ENCODE measurements at places on chromosomes 13 and 19.

DNA sequence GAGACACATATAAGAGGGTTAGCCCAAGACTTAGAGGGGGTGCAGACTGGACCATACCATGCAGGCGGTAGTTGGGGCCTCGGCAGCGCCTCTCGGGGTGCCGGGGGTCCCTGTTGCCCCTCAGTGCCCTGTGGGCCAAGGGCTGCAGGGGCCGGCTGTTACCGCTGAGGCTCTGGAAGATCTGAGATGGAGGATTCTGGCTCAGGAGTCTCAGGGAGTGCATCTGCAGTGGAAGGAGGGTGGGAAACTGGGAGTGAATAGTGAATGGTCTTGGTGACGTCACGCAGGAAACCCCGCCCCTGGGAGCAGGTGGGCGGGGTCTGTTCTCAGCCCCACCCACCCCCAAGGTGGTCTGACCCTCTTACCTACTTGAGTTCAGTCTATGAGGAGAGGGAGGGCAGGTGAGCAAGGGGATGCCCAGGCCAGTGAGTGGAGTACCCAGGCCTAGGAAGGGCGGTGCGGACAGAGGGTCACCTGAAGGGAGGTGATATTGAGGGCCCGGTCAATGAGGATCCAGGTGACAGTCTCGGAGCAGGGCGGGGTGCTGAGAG is 1.7 kb upstream of the DBP start:
- DNase-seq: peak; percentile 69

DNA sequence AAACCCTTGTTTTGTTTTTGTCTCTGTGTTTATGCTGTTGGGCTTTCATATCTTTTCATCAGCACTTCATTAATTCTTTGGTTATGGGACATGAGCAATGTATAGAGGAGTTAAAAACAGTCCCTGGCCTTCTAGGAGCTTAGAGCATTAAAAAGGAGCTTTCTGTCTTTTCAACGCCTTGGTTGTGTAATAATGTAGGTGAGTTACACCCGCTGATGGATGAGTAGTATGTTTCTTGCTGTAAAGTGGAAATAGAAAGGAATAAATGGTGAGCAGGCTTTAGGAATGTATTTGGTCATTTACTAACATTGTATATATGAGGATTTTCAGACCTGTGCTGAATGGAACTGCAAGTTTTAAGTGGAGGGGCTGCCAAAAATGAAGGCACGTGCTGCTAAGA is 121.5 kb upstream of the RNF113B start:
- no peak for DNase-seq

- no peak for DNase-seq
Observed at GRCh38 chr13:110856942-110857835, 57.7 kb downstream of the ANKRD10 start.

- DNase-seq: no peak
Observed at GRCh38 chr13:93262729-93263345, 36.2 kb downstream of the GPC6 start.

- DNase-seq: no peak
Observed at GRCh38 chr13:26784704-26785639, 24.4 kb upstream of the GPR12 start.
